ENCODE measurements at places on chromosomes 12 and 14. TPM values are rescaled to one million over a fixed set of nuclear protein-coding genes. Genes with fewer than 3 reads are reported as not detected.

Gene TSPAN8
- not detected for total RNA-seq

Gene PTPRO
- total RNA-seq, result 0.10 TPM

Gene RPGRIP1
- total RNA-seq, result 0.05 TPM

Gene C12orf54
- total RNA-seq, result not detected

Gene DHRS2
- total RNA-seq, result 0.13 TPM

Gene PRH2
- total RNA-seq, result not detected

Gene SSPN
- total RNA-seq, result 0.94 TPM

All from mammary microvascular endothelial cell (primary cell).